NCI-H1092 (cell line): ENCODE measurements at places on chromosomes 6 and 20.

DNA sequence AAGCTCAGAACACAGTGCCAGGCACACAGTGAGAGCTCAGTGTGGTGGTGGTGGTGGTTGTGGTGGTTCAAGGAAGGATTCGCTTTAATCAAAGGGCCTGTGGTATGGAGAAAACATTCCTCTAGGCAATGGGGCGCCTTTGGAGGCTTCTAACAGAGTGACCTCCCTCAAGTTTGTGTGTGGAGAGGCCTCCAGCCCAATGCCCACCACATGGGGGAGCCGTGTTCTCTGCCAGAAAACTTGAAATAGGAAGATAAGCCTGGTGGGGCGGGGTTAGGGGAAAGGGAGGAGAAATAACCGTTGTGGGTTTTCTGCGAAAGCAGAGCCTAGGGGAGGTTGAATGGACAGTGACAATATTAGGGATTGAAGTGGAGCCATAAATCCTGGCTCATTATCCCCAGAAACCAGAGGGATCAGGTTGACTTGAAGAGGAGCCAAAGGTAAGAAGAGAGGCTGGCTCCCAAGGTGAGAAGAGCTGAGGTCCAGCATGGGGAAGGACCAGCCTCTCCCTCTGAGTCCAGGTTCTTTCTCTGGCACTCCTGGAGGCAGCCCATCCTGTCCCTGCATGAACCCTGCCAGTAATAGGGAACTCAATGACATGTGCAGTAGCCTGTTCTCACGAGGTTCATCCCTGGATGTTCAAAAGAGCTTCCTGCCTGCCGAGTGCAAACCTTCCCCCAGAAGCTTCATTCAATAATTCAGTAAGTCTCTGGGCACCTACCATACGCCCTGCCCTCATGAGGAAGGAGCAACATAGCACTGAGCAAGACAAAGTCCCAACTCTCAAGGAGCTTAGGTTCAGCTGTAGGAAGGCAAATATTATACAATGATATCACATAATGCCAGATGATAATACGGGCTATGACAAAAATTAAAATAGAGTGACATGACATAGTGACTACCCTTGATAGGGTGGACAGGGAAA, 51.4 kb downstream of the TGM2 start:
- peak; percentile 21 for DNase-seq

- DNase-seq = peak; percentile 81
These were observed 17.9 kb upstream of the PRDM13 start for GRCh38 chr6:99588618-99589289.

- DNase-seq = no peak
These were observed 639 bp upstream of the RCAN2 start for GRCh38 chr6:46491628-46492547.

DNA sequence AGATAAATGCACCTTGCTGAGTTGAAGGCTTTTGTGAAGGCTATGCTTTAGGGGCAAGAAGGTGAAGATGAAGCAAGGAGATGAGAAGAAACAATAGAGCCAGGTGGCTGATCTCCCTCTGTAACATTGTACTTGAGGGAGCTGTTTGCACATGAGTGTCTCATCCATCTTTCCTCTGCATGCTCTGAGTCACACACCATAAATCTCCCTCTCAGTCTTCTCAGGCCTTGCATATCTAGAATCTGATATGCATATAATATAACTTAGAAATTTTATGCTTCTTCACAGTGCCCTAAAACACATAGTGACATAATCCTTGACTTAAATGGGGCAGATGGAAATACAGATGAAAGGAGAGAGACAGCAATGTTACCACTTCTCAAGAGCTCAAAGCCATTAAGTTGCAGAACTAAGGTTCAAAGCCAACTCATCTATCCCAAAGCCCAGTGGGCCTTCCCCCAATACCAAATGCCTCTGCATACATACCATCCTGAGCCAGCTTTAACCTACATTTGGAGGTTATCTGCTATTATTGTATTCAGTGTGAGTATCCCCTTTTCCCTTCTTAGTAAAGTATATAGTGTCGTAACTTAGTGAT, 62.4 kb upstream of the STXBP5 start:
- DNase-seq = no peak

DNA sequence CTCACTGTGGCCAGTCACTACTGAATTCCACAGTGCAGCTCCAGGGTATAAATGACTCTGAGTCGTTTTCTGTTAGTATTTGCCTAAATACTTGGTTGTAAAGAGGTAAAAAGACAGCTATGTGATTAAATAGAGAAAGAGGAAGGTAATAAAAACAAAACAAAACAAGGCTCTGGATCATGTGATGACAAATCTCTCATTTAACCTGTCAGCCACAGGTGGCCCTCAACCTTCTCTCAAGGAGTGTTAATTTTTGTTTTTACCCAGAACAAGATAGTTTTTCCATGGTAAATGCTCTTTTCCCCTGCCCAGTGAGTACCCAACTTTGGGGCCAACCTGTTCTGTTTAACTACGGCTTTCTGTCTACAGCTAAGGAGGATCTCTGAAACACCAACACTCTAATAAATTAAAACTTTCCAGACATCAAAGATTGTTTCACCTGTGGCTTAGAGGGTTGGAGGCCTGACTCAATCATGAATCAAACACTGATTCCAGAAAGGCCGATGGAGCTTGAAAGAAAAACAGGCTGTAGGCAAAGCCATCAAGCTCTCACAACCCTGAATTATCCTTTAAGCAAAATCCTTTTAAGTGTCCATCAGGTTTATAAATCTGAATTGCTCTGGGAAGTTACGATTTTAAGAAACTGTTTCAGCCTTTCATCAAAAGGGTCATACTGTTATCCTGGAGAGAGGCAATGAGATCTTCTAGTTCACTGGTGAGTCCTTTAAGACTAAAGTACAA, 81.5 kb upstream of the BCLAF1 start:
- no peak for DNase-seq

GRCh38 chr6:30935018-30935417, 3.0 kb upstream of the SFTA2 start:
- no peak for DNase-seq

DNA sequence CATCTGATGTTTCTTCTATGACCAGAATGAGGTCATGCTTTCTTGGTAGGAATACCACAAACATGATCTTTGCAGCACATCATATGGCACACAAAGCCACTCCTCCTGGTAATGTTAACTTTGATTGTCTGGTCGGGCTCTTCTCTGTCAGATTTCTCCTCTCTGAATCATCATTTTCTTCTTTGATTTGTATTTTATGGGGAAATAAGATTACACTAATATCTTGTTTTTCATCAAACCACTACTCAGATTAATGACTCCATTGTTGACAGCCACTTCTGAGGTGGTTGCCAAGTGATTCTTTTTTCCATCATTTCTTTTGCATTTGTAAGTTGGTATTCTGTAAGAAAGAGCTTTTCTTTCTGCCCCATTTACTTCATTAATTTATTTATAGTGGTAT, 29.5 kb downstream of the TRMT11 start:
- DNase-seq = no peak

- DNase-seq = no peak
These were observed 87.1 kb downstream of the SOX4 start for GRCh38 chr6:21680611-21681010.

DNA sequence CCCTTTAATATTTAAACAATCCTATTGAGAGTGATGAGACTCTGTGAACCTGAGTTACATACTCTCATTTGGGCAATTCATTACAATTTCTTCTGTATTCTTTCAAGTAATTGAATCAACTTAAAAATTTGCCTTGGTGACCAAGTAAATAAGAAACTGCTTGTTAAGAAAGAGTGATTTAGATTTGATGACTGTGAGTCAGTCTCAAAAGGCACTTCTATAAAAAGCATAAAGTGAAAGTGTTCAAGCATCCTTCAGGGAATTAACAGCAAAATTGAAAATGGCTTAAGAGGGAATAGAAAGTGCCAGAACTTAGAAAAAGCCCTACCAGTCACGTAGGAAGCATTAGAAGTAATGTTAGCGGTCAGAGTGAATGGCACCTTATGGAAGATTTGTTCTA, 654.7 kb downstream of the EPM2A start:
- DNase-seq = no peak

DNA sequence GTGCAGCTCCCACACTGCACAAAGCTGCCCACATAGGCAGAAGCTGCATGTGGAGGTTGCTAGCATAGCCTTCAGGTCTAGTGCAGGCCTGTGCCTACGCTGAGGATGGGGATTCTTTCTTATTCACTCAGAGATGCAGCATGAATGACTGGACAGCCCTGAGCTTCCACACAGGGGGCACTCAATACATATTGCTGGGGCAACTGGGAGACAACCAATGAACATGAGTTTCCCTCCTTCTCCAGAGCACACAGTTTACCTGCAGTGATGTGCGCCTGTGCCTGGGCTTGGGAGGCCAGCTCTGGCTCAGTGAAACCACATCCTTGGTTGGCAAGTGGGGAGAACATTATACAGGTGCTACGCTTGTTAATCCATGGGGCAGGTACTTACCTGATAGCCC, 389.9 kb downstream of the RNGTT start:
- no peak for DNase-seq
